ENCODE measurements at places on chromosomes 4 and X.

DNA sequence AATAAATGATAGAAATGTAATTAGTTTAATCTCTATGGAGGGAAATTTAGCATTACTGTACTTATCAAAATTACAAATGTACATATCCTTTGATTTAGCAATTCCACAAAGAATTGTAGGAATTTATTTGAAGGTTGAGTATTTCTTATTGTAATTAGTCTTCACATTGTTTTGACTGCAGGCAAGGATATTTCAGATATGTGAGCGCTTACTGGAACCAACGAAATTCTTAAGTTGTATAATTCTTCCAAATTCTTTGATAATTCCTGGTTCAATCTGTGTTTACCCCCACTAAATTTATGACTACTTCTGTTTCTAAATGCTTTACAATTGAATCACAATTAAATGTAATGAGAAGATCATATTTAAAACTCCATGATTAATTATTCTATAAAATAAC, 26.9 kb upstream of the WWC2 start:
- no peak for DNase-seq

DNA sequence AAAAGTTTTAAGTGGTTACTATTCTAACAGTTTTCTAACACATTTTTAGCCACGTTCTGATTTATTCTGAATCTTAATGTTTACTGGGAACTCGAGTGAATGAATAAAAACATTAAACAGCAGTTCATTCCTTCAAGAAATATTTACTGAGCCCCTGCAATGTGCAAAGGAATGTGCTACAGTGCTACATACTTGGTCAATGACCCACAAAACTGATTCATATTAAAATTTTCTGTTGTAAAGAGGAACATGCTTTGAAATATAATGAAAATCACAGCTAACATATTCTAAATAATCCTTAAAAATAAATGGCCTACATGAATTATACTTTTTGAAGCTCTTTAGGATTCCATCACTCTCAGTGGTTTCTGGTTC, 78.7 kb downstream of the ARAP2 start:
- DNase-seq = no peak

GRCh38 chr4:38738940-38739803, 43.6 kb downstream of the TLR10 start:
- no peak for DNase-seq

DNA sequence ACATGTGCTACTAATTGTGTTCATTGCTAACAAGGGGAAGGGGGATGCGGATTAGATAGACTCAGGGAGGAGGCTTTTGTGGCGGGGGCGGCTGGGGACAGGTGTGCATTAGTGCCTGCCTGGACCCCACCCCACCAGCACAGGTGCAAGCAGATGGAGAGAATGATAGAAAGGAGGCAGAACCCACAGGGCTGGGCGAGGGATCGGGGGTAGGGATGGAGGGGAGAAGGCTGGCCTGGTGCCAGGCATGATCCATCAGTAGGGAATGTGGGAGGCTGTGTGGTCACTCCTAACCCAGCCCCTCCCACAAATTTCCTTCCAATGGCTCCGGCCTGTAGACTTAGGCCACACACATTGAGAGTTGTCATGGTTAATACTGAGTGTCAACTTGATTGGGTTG, 30.5 kb upstream of the CRMP1 start:
- no peak for DNase-seq

DNA sequence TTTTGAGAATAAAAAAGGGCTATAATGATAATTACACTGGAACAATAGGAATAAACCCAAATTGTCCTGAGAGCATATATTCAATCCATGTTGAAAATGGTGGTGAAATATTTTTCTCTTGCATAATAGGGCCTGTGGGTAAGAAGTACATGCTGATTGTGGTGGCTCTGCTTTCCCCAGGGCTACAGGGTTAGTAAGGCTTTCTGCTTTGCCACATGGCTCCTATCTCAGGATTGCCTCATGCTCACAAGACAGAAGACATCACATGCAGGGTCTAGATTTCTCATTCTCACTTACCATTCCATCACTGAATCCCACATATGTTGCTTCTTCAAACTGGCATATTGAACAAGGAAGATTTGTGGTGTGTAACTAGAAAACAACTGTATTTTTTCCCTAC, 12.4 kb upstream of the VEGFC start:
- DNase-seq = no peak

DNA sequence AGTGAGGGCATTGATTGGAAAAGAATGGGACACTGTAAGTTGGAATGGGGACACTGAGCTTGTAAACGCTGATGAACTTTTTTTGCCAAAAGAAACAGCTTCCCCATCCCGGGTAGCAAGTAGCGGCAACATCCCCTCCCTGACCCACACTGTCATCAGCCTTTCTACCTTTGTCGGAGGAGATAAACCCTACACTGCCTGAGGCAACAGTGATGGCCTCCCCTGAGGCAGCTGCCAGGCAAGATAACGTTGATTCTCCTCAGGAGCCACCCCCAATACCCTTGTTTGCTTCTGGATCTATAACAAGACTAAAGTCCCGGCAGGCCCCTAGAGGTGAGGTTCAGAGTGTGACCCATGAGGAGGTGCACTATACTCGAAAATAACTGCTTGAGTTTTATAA, 10.3 kb upstream of the RAB33B start:
- no peak for DNase-seq

- DNase-seq = peak; percentile 87
Observed at GRCh38 chr4:13918110-13918509, 290.6 kb upstream of the BOD1L1 start.

GRCh38 chr4:41619161-41619560, 81.2 kb downstream of the LIMCH1 start:
- DNase-seq = no peak

DNA sequence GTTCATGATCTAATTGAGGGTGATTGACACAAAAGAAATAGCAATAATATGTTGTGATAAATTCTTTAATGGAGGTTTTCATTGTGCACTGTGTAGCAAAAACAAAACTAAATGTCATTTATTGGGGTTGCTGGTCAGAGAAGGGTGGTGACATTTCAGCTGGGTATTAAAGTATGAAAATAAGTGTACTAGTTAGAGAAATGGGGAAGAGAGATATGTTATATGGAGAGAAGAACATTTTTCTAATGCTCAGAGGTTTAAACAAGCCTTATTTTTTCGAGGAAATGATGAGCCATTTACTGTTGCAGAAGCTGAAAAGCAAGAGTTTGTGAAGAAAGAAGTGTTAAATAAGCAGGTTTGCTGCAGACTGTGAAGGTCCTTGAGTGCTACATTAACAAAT, 142.7 kb upstream of the PAQR3 start:
- no peak for DNase-seq

GRCh38 chr4:109616243-109616642, 56.2 kb downstream of the MCUB start:
- DNase-seq = no peak

DNA sequence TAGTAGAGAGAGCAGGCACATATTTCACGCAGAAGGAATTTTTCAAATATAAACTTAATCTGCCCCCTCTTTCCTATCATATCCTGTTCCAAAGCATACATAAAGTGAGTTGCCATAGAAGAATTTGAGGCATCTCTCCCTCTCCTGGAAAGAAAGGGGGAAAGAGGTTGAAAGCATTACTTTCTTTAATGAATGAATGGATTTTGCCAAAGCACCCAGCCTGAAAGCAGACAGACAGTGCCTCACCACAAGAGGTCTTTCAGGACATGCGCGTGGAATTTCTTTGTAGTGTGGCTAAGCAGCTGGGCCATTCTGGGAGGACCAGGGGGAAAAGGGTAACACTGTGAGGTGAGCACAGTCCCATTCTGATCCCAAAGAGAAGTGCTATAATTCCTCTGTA, 651.4 kb downstream of the IQCM start:
- peak; percentile 93 for DNase-seq

Measured in HS-27A (cell line).